ENCODE measurements at places on chromosomes 1 and 21.

- peak; percentile 51 for DNase-seq
These were observed 4.8 kb upstream of the SLC2A1 start for GRCh38 chr1:42963378-42964043.

GRCh38 chr1:97759078-97759477 lies 161.8 kb downstream of the DPYD start:
- DNase-seq = no peak

DNA sequence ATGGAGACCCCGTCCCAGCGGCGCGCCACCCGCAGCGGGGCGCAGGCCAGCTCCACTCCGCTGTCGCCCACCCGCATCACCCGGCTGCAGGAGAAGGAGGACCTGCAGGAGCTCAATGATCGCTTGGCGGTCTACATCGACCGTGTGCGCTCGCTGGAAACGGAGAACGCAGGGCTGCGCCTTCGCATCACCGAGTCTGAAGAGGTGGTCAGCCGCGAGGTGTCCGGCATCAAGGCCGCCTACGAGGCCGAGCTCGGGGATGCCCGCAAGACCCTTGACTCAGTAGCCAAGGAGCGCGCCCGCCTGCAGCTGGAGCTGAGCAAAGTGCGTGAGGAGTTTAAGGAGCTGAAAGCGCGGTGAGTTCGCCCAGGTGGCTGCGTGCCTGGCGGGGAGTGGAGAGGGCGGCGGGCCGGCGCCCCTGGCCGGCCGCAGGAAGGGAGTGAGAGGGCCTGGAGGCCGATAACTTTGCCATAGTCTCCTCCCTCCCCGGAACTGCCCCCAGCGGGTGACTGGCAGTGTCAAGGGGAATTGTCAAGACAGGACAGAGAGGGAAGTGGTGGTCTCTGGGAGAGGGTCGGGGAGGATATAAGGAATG lies 505 bp downstream of the LMNA start:
- DNase-seq = no peak

GRCh38 chr1:223425550-223425949 lies 32.3 kb downstream of the CCDC185 start:
- DNase-seq = no peak

DNA sequence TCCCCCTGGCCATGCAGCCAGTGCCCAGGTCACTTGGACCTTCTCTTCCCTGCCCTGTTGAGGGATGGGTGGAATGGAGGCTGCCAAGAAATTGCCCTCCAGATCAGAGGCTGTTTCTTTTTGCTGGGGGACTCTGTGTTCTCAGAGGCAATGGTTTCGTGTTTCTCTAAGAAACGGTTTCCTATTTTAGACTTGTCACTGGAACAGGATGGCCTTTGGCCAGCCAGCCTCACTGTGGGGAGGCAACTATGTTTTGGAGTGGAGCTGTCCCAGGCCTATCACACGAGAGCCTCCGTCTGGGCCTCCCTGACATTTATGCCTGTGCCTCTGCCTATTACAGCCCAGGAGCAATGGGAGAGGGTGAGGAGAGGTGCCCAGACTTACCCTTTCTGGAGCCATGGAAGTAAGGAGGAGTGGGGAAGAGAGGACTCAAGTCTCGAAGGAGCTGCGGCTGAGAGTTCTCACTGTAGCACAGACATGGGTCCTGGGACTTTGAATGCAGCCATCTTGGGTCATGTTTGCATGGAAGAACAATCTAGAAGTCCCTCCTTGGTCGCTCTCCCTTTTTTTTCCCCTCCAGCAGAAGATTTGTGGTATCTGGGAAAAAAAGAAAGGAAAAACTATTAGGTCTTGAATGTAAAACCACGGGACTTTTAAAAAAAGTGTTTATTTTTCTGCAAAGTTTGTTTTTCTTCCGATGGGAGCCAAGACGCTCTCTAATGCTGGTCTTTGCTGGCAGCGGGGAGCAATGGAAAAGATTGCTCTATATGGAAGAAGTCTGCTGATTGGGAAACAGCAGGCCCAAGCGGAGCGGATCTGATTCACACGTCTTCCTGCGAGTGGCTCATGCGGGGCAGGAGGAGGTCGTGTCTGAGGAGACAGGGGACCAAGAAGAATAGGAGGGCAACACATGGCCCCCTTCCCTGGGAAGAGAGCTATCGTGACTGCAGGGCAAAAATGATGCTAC lies 219.2 kb downstream of the FOXD2 start:
- DNase-seq = no peak

DNA sequence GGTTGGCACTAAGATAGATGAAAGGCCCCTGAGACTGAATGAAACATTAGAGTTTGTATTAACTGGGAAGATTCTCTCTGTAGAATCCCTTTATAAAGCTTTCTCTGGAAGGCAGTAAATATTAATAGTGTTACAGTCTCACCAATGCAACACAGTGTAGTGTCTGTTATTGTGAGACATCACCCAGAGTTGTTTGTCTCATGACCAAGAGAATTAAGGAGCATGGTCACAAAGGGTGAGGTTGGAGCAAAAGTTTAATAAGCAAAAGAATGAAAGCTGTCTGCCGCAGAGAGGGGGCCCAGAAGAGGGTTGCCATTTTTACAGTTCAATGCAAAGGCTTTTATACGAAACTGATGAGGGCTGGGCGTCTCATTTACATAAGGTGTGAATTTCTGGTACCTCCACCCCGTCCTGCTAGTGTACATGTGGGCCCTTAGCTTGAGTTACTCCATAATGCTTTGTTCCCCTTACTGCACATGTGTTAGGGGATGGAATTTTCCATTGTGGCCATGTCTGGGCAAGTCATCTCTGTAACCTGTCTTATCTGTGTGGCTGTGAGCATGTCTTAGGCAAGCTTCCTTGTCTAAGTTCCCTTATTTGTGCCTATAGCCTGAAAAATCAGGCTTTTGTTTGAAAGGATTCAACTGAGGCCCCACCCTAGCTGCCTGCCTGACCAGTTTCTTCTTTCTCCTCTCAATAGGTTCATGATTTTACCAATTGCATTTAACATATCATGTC lies 184.1 kb downstream of the RASAL2 start:
- DNase-seq = no peak

DNA sequence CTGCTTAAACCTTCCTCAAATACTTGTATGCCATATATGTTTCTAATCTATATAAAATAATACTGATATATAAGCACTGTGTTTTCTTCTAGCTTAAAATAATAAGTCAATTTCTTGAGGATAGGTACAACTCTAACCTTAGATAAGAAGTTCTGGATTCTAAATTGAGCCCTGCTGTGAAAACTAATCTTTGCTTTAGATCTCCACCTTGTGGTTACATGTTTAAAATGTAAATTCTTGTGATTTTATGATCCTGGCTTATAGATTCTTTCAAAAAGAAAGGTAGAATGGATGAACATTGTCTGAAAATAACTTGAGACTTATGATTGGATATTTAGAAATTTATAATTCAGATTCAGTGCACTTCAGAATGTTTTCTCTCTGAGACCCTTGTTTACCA lies 38.9 kb upstream of the HMCN1 start:
- DNase-seq = no peak

DNA sequence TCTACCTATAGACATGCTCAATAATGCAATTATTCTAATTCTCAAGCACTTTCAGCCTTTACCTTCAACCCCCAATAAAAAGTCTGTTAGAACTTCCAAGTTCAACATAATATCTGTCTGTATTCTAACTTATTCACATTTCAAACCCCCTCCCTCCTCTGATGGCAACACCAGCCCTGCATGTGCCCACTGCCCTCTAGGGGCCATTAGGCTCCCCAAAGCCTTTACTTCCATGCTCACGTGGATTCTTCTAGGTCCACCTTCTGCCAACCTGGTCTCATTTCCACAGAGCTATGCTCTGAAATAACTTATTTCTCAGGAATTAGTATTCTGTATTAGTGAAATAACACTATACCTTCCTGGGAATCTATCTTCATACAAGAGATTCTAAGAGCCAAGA lies 22.2 kb upstream of the KPRP start:
- DNase-seq = no peak

GRCh38 chr1:61457526-61458040 lies 267.4 kb downstream of the TM2D1 start:
- no peak for DNase-seq

- DNase-seq = no peak
These were observed 9.1 kb downstream of the KCNT2 start for GRCh38 chr1:196598942-196599748.

DNA sequence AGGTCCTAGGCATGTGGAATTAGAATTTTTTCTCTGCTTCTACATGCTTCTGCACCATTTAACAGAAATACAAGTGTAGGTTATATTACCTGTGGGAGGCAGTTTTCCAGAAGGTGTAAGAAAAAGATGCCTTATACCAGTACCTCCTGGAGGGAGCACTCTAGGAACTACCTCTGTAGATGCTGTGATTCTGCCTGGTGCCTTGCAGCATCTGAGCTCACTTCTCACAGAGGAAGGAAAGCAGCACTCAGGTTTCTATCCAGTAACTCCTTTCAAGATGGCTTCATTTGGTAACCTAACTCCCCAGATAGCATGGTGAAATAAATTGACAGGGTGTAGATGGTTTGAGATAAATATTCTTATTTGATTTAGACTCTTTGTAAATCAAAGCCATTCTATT lies 50.3 kb downstream of the GIPC2 start:
- no peak for DNase-seq

DNA sequence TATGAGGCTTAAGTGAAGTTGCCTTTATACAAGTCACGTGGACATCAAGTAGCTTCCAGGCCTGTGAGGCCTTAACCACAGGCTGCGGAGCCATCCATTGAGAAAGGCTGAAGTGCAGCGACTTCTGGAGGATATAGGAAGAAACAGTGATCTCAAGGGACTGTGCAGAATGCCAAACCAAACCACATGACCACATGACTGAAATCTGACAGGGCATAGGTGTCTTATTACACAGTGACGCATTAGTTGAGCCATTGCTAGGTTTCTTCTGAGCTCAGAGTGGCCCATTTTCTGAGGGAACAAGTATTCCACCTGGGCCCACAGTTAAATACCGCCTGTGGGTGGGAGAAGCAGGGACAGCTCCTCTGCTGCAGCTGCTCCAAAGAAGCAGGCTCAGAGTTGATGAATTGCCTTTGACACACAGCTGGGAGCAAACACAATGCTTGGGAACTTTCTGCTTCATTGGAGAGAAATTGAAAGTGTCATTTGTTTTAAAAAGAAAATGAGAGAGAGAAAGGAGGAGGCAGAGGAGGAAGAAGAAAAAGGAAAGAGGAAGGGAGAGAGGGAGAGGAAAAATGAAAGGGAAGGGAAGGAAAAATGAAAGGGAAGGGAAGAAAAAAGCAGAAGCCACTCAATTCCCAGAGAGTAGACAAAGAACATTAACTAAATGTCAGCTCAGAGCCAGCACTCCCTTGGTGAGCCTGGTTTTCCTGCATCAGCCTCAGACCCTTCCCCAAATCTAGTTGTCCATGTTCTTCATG lies 94.4 kb downstream of the COLGALT2 start:
- no peak for DNase-seq

GRCh38 chr1:209384710-209385550 lies 198.6 kb upstream of the CAMK1G start:
- no peak for DNase-seq

DNA sequence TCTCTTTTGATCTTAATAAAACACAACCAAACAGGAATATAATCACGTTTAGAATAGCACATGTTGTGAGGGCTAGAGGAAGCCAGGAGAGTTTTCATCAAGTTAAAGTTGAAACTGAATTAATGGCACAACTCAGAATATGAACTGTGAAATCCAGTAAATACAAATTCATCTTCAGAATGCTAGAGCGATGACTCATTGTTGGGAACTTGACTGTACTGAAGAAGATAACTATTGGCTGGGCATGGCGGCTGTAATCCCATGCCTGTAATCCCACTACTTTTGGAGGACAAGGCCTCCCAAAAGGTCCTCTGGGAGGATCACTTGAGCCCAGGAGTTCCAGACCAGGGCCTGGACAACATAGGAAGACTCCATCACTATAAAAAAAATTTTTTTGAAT lies 8.8 kb downstream of the SYF2 start:
- no peak for DNase-seq

DNA sequence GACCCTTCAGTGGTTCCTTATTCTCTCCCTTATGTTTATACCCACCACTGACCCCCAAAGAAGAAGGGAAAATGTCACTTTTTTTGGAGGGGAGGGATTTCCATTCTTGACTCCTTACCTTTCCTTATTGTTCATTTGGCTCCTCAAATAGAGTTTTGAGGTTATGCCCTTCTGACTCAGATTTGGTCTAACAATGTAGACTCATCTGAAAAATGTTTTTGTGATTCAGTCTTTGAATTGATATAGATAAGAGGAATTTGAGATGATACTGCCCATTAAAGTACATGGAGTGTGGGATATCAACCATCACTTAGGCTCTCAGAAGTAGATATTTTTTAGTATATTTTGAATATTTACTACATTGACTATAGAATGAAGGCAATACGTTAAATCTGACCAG lies 16.1 kb downstream of the USP1 start:
- no peak for DNase-seq

DNA sequence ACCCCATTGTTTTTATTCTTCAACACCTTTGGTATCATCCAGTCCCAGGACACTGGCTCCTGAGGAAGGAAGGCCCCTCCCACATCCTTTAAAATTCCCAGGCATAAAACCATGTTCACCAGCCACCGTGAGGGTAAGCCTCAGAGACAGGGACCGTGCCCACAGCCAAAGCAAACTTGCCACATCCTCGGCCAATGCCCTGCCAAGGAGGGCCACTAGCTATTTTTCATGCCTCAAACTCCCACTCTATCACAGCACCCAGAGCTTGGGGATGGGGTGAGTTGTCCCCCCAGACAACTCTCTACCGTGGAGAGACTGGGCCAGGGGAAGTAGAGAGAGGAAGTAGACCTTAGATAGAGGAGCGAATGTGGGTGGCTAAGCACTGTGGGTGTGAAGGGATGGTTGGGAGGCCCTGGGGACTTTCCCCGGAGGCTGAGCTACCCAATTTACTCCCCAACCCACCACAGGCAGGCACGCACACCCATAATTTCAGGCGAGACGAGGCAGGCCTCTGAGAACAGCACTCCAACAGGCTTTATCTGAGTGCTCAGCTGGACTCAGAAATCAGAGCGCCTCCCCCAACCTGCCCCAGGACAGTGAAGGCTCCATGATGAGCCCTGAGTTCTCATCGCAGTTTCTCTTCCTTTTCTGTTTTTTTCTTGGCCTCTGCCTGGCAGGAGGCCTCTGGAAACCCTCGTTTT lies 15.9 kb upstream of the BTG2 start:
- DNase-seq = no peak

DNA sequence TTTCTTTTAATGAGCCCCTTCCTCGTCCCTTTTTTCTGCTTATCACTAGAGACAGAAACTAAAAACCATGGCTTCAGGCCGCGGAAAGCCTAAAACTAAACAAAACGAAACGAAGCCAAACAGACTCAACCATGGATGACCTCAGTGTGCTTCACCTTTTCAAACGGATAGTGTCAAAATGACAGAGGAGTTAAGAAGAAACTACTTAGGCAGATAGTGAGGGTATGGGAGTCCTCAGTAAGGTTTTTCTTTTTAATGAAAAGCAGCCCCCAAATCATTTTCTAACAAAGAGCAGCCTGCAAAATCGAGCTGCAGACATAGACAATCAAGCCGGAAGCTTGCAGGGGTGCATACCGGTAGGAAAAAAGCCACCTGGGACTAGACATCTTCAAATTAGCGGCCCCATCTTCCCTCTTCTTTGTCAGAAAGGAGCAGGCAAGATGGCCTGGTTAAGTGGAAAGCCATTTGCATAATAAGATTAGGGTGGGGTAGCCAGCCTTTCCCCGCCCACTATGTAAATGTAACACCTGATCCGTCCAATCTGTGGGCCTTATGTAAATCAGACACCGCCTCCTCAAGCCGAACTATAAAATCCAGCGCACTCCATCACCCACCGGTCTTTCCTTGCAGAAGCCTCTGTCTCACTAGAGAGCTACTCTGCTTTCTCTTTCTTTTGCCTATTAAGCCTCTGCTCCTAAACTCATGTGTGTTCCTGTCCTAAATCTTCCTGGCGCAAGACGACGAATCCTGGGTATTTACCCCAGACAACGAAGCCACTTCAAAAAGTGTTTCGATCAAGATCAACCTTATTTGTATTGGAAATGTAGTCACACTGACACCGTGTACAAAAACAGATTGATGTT lies 6.2 kb upstream of the ERO1B start:
- DNase-seq = peak; percentile 98

All from NCI-H774 (cell line).